Activated CD4-positive, CD25-positive, alpha-beta regulatory T cell treated with anti-CD3 and anti-CD28 coated beads, Interleukin-2, amount 50 U/mL, for 24 hours (primary cell): ENCODE measurements at places on chromosomes 6 and 20.

DNA sequence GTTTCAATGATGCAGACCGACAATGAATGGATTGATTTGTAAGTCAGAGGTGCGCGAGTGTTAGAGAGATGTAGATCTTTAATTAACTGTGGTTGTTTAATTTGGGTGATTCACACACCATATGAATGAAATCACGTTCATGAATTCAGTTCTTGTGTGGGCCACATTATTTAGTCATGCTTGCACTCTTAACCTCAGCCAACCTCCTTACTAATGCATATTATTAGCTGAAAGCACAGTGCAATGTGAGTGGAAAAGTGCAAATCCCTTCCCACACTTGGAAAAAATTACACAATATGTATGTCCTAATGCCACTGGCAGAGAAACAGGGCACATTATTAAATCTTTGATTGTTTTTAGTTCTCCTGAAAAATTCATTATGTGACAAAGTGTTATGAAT is 512.5 kb downstream of the BCKDHB start:
- no peak for ATAC-seq

DNA sequence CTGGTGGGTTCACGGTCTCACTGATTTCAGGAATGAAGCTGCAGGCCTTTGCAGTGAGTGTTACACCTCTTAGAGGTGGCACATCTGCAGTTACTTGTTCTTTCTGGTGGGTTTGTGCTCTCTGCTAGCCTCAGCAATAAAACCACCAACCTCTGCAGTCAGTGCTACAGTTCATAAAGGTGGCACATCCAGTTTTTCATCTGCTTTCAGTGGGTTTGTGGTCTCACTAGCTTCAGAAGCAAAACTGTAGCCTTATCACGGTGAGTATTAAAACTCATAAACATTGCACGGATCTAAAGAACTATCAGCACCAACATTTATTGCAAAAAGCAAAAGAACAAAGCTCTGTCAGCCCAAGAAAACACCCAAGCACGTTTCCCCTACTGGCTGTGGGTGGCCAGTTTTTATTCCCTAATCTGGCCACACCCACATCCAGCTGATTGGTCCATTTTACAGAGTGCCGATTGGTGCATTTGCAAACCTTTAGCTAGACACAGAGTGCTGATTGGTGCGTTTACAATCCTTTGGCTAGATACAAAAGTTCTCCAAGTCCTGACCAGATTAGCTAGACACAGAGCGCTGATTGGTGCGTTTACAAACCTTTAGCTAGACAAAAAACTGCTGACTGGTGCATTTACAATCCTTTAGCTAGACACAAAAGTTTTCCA is 3.4 kb upstream of the TMEM14C start:
- no peak for ATAC-seq

DNA sequence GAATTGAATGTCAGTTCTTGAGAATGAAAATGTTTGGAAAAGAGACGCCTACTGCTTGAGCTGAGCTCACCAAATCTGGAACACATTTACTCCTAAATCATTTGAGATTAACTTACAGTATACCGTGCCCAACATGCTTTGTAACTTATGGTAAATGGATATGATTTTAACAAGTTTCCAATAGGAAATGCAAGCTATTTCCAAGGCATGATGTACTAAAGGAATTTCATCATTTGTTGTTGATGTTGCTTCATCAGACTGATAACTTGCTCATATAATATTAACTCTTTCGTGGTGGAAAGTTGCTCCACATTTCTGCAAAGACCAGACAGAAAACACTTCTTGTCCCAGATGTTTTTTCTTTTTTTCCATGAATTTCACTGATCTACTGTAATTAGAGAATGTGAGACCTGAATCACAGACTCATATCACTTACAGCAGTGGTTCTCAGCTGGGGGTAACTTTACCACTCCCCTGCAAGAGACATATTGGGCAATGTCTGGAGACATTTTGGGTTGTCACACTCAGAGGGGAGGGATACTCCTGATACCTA is 116.6 kb upstream of the TRAF3IP2 start:
- ATAC-seq, result no peak

DNA sequence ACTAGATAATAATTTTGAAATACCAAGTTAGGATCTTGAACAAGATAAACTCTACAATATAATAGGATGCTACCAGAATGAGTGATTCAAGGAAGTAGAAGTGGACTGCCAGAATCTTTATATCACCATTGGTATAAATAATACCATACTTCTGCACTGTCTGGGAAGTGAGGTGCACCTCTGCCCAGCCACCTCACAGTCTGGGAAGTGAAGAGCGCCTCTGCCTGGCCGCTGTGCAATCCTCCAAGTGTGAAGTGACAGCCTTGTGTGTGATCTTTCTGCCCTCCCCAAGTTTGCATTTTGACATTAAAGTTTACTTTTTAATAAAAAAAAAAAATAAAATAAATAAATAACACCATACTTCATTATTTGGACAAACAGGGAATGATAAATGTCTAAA is 18.8 kb downstream of the LATS1 start:
- no peak for ATAC-seq

DNA sequence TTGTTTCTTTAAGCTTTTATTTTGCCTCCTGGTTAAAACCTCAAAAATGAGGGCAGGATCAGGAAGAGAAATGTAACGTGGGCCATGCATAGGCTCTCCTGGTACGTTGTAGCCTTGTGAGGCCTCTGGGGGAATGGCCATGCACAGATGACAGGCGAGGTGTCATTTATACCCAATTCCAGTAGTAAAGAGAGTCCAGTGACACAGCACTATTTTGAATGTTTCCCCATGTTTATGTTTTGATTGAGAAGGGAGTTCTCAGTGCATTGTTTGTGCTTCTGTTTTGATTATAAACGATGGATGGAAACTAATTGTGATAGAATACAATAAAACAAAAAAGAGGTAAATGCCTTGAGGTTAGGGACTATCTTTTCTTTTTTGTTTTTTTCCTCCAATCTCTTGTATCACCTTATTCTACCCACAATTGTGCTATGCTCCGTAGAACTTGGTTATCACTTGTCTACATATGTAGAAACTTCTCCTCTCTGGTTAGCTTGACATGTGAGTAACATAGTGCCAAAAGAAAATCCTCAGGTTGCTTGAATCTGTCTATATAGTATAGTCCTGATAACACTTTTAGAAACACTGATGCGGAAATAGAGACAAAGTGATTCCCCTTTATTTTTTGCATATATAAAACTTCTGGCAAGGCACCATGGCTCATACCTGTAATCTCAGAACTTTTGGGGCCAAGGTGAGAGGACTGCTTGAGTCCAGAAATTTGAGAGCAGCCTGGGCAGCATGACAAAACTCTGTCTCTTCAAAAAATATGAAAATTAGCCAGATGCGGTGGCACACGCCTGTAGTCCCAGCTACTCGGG is 6.9 kb upstream of the SMIM28 start:
- no peak for ATAC-seq

DNA sequence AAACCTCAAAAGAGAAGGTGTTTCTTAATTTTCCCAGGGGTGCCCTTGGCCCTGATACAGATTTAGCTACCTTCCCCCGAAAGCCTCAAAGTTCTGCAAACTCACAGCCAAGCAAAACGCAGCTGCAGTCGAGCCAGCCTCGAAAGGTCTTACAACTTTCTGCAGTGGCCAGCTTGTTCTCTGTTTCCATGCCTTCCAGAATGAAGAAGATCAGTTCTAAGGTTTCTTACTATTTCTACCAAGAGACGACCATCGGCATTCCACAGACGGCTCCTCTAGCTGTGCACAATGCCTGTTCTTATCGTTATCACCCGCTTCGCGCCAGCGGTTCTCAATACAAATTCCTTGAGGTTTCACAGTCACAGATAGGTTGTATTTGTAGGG is 28.5 kb upstream of the CCR6 start:
- ATAC-seq, result no peak

GRCh38 chr6:15246217-15246665 is 372 bp downstream of the JARID2 start:
- no peak for ATAC-seq

DNA sequence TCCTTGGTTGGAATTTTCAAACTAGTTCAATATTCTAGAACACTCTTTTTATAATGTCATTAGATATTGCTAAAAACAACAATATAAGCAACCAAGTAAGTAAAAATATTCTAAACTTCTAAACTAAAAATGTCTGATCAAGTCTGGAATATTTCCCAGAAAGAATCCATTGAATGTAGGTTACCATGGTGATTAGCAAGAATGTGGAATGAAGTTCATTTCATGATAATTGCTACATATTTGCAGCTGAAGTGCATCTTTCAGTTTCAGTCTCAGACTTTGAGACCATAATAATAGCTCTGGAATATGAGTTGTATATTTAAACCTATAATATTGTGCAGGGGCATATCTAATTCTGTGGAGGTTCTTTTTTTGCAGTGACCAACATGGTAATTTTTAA is 61.0 kb upstream of the NKAIN2 start:
- no peak for ATAC-seq

- peak; percentile 70 for ATAC-seq
These were observed 109.7 kb downstream of the AKAP7 start for GRCh38 chr6:131244942-131245341.

- ATAC-seq, result no peak
These were observed 39.4 kb downstream of the TRAF3IP2 start for GRCh38 chr6:111566222-111566734.

- no peak for ATAC-seq
These were observed 547 bp downstream of the SAMD5 start for GRCh38 chr6:147508866-147509608.

DNA sequence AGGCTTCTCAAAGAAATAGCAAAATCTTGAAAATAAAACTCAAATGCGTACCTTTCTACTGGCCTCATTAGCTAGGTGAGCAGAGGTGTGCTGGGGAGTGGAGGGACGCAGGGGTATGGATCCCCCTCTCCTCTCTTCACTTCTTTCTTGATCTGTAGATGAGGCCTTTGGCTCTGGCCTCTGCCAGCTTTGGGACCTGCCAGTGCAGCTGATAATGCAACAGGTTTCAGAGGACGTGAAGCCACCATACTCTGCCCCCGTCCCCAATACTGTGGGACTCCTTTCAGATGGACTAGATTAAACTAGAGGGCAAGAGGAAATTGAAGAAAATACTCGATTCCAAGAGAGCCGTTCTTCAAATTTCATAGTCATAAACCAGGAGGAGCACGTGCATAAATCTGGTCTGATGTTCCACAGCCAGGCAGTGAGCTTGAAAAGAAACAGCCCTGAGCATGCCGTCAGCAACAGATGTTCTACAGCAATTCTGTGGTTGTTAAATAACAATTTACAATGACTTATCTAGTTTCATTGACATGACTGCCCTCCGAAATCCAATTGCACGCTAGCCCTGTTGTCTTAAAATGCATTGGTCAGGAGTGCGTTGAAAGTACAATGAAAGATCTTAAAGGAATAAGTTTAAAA is 245.3 kb upstream of the FOXQ1 start:
- no peak for ATAC-seq

DNA sequence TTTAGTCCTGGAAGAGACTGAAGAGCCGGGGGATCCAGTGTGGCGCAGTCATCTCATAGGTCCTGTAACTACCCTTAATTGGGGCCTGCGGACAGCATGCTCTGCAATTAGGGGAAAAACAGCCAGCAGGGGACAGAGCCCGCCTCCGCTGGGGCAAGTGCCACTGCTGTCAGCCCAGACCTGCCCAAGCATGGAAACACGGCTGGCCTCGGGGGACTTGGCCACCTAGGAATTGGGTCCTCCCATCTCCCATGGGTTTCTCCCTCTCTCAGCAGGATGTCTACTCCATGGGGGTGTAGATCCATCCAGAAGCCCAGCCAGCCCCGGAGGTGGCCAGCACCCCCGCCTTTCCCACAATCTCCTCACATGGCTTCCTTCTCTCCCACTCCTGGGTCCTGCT is 3.6 kb downstream of the GHRH start:
- no peak for ATAC-seq

- ATAC-seq, result no peak
These were observed 9.9 kb upstream of the ID4 start for GRCh38 chr6:19827247-19827646.

DNA sequence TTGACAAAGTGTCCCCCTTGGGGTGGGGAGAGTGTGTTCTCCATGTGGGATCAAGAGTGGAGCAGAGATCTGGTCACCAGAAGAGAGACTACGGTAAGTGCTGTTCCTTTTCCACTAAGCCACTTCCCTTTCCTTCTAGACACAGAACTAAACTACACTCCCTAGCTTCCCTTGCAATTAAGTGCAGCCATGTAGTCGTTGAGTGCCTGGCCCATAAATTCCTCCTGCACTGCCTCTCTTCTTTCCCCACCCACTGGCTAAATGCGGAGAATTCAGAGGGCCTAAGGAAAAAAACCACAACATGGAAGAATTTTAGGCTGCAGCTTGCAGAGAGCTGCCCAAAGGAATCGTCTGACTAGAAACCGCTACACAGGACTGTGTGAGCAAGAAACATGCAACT is 1.5 kb downstream of the WDR27 start:
- ATAC-seq, result no peak

GRCh38 chr6:166262743-166263515 is 45.3 kb downstream of the PRR18 start:
- ATAC-seq, result no peak

GRCh38 chr6:168033791-168034190 is 36.3 kb downstream of the KIF25 start:
- no peak for ATAC-seq

- no peak for ATAC-seq
These were observed 16.5 kb downstream of the GTF2H5 start for GRCh38 chr6:158184608-158185007.

DNA sequence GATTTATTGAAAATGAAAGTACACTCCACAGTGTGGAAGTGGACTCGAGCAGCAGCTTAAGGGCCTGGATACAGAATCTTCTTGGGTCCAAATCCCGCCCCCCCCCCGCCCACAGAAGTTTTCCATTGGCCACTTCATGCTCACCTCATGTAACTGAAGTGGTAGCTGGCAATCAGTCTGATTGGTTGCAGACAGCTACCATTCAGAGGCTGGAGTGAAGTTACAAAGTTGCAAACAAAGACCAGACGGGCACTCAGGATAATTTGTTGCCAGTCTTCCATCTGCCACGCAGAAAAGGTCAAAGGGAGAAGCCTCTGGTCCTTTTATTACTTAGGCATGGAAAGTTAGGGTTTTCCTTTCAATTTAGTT is 25.8 kb upstream of the FABP7 start:
- ATAC-seq, result no peak

DNA sequence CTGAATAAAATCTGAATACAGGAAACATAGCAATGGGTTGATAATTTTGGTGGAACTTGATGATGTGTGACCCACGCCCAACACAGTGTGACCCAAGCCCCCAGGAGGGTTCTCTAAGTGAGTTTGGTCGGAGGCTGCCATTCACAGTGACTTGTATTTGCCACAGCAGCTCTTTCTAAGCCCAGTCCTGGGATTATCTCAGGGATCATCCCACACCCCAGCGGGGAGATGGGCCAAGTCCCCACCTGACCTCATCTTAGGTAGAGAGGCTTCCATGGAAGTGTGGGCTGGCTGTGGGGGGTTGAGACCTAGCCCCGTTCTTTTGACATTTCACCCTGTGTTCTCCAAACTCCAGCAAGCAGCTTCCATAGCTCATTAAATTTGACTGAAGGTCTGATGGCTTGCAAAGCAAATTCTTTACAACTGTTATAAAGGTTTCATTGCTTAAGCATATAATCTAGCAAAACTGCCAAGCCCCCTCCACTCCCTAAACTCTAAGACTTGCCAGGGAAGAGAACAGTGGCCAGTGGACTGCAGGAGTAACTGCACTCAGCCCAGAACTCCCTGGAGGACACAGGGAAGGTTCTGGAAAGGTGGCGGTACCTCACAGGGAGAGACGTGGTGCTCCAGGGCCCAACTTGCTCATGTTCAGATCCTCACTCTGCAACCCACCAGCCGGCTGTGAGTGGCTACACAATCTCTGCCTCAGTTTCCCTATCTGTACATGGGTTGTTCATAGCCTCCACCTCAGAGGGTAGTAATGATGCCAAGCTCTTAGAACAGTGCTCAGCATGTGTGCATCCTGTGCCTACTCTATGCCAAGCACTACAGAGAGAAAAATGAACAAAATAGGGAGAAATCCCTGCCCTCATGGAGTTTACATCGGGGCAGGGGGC is 1.0 kb upstream of the PCK1 start:
- no peak for ATAC-seq
